ENCODE measurements at places on chromosomes 6 and 20.
A peak's percentile ranks its signal among the peaks of the same experiment; 100 is the strongest.

GRCh38 chr6:138346302-138347195 lies 31.2 kb upstream of the SMIM28 start:
- DNase-seq: no peak

DNA sequence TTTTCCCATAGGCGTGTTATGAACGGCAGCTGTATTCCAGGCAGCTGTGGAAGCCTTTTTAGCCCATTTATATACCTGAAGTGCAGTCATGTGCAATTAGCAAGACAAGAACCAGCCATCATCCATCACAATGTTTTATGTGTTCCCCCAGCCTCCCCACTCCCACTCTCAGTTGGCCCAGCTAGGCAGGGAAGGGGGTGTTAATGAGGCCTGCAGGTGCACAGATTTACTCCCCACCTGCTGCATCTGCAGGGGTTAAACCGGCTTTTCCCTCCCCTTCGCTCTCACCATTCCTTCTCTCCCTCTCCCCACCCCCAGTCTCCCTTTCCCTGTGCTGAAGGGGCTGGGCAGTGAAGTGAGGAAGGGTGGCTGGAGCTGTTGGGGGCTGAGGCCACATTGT lies 149.8 kb upstream of the AKAP12 start:
- no peak for DNase-seq

DNA sequence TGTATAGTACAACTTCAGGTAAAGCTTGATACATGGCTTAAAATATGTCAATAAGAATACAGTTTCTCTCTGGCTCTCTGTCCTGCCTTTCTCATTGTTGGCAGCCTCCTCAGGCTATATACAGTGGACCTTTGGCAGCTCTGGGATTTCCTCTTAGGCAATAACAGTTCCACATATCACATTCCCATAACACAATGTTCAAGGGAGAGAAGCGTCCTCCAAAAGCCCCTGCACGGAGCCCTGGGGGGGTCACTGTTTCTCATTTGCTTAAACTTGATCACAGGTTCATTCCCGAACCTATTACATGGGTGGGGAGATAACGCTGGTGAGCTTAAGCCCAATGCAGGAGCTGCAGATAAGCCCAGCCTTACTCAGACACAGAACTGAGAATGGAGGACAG lies 4.4 kb upstream of the FLRT3 start:
- DNase-seq: peak; percentile 58

DNA sequence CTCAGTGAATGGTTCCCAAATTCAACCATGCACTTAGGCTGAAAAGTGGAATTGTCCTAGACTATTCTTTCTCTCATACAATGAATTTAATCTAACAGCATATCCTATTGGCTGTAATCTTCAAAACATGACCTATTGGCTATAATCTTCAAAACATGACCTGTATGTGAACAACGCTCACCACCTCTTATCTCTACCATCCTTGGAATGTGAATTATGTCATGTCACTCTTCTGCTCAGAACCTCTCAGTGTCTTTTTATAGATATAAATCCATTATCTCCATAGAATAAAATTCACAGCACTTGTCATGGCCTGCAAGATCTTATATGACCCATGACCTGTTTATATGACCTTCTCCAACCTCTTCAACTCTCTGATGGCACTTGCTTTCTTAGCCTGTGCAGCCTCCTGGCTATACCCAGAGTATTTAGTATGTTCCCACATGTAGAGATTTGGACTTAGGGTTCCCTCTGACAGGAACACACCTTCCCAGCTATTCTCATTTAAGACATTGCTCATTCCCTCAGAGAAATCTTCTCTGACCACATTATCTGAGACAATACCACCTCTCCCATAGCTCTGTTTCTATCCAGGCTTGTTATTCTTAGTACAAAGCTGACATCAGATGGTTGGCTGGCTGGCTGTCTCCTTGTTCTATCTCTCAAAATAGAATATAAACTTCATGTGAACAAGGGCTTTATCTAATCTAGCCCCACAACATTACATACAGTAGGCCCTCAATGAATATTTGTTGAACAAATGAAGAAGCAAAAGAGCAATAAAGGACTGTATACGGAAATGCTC lies 275.0 kb upstream of the PREP start:
- no peak for DNase-seq

- no peak for DNase-seq
Measured at GRCh38 chr6:136873748-136874147, 48.4 kb upstream of the SLC35D3 start.

Data from left forelimb (tissue), 1 donor.